T-cell (primary cell): ENCODE measurements at places on chromosomes 16 and 17.

DNA sequence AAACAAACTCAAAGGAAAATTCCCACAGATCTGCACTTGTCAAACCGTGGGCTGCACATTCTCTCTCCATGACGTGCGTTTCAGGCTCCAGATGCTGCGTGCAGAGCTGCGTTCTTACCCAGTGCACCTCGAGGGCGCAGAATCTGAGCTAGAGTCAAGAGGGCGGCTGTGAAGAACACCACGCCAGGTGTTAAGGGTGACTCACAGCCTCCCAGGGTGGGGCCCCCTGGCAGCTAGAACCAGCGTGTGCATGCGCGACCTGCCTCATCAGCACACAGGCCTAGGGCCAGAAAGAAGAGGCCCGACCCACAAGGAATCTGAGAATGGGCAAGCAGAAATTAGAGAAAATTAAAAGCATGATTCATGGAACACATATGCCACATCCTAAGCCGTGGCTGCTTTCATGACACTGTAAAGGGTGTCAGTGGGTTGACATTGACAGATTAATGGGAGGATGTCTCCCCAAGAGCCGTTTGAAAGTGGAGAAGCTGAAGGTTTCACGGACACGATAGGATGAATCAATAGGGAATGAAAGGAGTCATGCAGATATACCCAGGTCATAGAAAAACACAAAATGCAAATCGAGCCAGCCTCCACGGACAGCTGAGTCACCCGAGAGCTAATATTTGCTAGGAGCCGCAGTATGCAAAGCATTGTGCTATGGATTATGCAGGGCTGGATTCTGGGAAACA, 29.0 kb downstream of the MARCHF10 start:
- no peak for DNase-seq

DNA sequence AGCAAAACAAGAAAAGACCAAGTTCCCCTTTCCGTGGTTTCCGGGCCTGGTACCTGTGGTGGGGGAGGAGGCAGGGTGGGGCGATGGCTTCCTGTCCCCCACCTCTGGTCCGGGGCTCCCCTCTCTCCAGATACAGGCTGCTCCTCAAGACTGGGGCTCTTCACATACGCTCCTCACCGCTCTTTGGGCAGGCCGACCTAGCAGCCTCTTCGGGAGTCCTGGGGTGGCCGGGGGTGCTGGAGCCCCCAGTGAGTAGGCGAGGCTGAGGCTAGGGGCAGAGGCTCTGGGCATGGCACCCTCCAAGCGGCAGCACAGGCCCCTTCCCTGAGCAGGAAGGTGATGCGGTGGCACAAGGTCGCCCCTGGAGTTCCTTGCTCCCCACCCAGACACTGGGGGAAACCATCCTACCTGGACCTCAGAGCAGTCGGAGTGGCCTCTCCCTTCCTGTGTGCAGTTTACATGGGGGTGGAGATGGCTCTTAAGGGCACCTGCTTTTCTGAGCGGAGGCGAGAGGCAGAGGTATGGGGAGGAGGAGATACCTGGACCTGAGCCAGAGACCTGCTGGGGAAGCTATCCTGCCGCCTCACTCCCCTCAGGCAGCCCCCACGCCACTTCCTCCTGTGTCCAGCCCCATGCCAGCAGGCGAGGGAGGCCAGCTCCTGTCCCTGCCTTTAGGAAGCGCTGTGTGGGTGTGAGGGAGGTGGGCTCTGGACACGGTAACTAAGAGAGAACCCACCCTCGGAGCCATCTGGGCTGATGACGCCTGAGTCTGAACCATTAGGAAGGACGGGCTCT, 891 bp downstream of the CORO1A start:
- DNase-seq = peak; percentile 82

DNA sequence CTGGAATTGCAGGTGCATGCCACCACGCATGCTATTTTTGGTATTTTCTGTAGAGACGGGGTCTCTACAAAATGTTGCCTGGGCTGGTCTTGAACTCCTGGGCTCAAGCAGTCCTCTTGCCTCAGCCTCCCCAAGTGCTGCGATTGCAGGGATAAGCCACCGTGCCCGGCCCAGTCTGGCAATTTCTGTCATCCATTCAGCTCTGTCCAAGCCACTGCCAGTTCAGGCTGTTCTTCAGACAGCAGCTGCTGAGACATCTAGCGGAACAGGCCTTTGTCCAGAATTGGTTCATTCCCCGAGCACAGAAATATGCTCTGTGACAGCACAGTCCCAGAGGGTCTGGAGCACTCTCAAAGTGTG, 5.4 kb downstream of the SLC47A1 start:
- DNase-seq = no peak

GRCh38 chr17:78993241-78993956, 13.7 kb upstream of the LGALS3BP start:
- DNase-seq = peak; percentile 51

GRCh38 chr17:65055708-65056638, 567 bp downstream of the GNA13 start:
- peak; percentile 23 for DNase-seq
